GM12865 (cell line): ENCODE measurements at places on chromosomes 2 and 18.

DNA sequence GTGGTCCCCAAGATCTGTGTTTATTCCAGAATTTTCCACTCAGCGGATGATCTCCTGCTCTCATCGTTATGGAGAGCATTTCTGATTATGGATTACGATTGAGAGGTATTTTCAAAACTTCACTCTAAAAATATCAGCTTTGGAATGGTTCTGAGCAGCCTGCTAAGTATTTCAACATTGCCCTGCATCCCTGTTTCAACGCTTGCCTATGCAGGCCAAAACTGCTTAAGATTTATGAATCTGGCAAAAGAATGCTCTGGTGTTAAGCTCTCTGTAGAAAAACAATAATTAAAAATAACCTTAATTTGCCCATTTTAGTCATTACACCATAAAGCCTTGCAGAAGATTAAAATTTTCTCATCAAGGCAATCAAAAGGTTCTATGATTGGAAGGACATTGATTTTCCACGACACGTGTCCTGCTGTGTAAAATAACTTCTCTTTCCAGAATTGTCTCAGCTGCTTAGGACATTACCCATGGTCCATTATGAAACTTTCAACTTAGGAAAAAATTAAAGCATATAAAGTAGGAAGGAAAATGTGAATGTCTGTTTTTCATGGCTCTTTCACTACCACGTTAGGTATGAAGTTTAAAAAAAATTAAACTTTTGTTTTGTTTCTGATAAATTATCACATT, 229.9 kb downstream of the ACKR3 start:
- DNase-seq, result no peak

DNA sequence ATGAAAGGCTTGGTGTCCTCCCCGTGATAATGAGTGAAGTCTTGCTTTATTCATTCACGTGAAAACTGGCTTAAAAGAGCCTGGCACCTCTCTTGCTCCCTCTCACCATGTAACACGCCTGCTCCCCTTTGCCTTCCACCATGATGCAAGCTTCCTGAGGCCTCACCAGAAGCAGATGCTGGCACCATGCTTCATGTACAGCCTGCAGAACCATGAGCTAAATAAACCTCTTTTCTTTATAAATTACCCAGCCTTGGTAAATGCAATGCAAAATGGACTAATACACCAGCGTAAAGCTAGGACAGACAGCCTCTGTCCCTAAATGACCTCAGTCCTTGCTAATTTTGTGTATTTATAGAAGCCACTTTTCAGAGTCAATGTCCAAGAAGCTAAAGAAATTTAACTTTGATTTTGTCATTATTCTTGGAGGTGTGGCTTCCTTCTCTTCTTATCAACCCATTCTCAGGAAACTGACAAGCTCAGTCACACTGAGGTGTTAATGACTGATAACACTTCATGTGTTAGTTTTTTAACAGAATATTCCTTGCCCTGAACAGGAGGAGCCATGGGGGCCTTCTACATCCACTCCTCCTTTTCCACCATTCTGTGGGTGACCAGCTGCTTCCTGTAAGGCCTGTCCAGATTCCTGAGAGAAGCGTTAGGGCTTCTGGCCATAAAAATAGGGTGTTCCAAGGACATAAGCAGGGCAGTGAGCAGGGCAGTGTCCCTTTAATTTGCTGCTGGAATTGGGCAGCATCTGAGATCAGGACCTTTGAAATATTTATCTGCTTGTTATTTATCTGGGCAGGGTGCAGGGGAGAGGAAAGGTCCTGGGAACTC, 38.0 kb upstream of the EPAS1 start:
- no peak for DNase-seq

- no peak for DNase-seq
These were observed 322.1 kb upstream of the CHAC2 start for GRCh38 chr2:53445383-53446070.

DNA sequence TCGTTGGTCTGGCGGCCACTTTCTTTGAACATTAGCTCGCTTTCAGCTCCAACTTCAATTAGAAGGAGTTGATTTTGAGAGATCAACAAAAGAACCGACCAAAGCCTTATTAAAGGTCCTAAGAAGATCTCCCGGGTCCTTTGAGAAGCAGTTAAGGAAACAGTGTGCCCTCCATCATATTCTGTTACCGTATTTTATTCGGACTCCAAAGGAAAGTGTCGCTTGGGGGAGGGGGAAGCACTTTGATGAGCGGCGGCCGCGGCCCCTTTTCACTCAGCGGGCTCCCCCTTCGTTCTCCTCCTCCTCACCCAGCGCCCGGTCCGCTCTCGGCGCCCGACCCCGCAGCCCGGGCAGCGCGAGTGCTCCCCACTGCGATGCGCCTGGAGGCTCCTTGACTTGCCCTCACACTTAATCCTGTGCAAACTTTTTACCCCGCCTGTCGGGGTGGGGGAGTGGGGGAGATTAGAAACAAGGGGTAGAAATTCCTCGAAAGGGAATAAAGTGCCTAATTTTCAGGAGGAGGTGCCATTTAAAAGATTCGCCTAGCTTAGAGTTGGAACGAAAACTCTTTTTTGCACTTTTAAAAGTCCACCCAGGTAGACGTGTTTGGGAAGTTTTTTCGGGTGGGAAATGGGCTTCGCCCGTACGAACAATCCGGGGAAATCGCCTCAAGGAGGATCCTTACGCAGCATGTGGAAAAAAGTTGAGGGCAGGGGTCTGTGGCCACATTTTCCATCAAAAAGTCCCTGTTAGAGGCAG, 1.2 kb upstream of the OTX1 start:
- no peak for DNase-seq

DNA sequence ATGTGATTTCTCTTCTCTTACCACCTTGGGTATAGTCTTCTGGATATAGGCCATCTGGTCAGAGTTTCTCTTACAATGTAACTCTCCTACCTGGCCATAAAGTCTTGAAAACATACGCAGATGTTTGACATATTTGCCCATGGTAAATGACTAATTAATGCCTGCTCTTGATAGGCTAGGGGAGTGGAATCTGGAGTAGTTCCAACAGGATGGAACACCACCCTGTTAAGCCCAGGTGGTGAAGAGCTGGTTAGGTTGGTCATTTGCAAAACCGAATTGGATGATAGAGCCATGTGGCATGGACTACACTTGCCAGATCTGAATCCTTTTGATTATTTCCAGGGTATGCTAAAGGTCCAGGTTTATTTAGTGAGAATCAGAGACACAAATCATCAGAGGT, 36.5 kb downstream of the HADHB start:
- no peak for DNase-seq

- no peak for DNase-seq
These were observed 11.1 kb upstream of the AGFG1 start for GRCh38 chr2:227460833-227461232.
